NCI-H1930 (cell line): ENCODE measurements at places on chromosomes 11 and 22.

- no peak for DNase-seq
Measured at GRCh38 chr11:86587264-86588193, 84.9 kb downstream of the ME3 start.

DNA sequence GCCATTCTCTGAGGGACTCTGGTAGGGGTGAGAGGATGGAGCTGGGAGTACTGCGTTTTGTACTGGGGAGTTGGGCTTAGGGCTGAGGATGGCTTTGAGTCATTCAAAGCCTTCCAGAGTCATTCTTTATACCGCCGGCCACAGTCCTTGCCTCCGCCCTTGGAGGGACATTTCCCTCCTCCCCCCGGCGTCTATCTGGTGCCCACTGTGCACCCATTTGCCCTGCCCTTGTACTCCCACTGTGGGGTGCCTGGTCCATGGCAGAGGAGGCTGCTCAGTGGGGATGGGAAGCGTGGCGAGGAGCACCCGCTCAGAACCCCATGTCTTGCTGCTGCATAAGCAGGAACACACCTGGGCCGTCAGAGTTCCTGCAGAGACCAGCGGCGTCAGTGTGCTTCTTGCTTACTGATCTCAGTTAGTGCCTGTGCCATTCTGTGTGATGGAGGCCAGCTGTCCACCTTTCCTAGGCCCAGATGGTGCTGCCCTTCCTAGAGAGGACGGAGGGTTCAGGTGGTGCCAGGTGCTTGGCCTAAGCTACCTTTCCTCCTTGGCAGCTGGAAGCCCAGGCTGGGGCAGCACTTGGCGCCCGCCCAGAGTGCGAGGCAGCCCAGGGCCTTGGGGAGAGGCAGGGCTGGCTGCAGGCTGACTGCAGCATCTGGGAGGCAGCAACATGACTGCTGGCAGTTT lies 23.3 kb upstream of the TMEM191C start:
- no peak for DNase-seq

DNA sequence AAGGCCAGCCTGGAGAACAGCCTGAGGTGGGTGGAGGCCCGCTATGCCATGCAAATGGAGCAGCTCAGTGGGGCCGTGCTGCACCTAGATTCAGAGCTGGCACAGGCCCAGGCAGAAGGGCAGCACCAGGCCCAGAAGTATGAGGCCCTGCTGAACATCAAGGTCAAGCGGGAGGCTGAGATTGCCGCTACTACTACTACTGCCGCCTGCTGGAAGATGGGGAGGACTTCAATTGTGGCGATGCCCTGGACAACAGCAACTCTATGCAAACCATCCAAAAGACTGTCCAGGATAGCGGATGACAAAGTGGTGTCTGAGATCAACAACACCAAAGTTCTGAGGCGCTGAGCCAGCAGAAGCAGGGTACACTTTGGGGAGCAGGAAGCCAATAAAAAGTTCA lies 3.1 kb upstream of the TMEM218 start:
- DNase-seq = no peak

GRCh38 chr22:47167056-47167455 lies 404.6 kb downstream of the TBC1D22A start:
- DNase-seq = no peak

DNA sequence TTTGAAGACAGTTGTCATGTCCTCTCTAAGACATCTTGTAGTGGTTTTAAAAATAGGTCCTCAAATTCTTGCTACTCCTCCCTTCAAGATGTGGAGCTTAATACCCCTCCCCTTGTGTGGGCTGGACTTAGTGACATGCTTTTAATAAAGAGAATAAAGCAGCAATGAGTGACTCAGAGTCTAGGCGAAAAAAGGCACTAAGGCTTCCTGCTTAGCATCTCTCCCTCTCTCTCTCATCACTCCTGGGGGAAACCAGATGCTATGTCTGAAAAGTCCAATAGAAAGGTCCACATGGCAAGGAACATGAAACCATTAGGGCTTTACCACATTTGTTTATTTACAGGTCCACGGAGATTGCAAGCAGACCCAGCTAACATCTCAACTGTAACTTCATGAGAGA lies 11.7 kb downstream of the SERGEF start:
- no peak for DNase-seq

DNA sequence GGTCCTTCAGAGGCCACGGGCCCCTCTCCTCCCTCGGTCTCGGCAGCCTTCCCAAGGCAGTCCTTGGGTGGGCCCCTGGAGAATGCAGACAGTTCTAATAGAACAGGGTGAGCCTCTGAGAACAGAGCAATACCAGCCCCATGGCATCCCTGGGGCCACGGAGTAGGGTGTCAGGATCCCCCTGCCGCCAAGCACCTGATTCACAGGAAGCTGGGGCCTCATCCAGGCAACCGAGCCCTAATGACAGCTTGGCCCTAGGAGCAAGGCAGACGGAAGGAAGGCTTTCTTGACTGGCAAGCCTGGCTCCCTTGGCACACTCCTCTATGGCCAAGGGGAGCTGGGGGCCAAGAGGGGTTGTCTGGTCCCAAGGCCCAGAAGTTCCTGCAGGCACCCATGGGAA lies 15.2 kb downstream of the TXN2 start:
- DNase-seq = no peak

- DNase-seq = no peak
Measured at GRCh38 chr11:66279092-66279734, 1.2 kb downstream of the CNIH2 start.

GRCh38 chr11:1444823-1445422 lies 41.7 kb downstream of the MOB2 start:
- no peak for DNase-seq

- DNase-seq = no peak
Measured at GRCh38 chr11:45109400-45109799, 37.0 kb upstream of the PRDM11 start.

GRCh38 chr11:17861036-17861755 lies 126.6 kb downstream of the KCNC1 start:
- DNase-seq = no peak

GRCh38 chr22:33274214-33275072 lies 216.3 kb upstream of the SYN3 start:
- peak; percentile 5 for DNase-seq

DNA sequence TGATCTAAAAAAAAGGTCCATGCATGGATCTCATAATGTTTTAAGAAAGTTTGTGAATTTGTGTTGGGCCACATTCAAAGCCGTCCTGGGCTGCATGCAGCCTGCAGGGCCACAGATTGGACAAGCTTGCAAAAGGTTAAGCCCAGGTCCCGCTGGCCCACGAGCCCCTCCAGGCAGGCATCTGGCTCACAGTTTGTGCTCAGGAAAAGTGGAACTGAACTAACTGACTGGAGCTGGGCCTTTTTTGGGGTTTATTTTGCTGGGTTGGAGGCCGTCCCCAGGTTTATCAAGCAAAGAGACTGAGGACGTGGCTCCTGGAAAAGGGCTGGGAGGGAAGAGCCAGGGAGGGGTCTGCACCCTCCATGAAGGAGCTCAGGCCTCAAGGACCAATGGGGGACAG lies 32.1 kb upstream of the BAIAP2L2 start:
- no peak for DNase-seq

DNA sequence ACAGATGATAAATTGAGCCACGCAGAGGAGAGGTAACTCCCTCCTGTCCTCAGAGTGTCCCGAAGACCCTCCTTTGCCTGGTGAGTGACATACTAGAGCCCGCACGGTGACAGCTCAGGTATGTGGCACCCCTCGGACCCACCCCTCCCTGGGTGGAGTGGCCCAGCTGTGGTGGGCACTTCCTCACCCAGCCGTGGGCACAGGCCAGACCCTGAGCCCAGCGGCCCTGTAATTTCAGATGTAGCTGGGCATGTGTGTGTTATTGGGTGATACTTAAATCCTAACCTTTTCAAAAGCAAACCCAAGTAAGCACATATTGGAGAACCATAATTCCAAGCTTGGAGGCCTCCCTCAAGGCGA lies 93.2 kb downstream of the WNT7B start:
- no peak for DNase-seq
